Memory B cell (primary cell): ENCODE measurements at places on chromosomes 11 and 22.

DNA sequence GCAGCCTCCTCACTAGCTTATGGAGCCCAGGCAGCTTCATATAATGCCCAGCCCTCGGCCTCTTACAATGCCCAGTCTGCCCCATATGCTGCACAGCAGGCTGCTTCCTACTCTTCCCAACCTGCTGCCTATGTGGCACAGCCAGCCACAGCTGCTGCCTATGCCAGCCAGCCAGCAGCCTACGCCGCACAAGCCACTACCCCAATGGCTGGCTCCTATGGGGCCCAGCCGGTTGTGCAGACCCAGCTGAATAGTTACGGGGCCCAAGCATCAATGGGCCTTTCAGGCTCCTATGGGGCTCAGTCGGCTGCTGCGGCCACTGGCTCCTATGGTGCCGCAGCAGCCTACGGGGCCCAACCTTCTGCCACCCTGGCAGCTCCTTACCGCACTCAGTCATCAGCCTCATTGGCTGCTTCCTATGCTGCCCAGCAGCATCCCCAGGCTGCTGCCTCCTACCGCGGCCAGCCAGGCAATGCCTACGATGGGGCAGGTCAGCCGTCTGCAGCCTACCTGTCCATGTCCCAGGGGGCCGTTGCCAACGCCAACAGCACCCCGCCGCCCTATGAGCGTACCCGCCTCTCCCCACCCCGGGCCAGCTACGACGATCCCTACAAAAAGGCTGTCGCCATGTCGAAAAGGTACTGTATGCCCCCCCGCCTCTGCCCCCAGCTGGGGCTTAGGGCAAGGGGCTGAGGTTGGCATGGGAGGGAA is 8.8 kb downstream of the RBM14 start:
- DNase-seq = no peak

GRCh38 chr11:11152877-11153276 is 200.2 kb downstream of the CSNK2A3 start:
- DNase-seq = no peak

DNA sequence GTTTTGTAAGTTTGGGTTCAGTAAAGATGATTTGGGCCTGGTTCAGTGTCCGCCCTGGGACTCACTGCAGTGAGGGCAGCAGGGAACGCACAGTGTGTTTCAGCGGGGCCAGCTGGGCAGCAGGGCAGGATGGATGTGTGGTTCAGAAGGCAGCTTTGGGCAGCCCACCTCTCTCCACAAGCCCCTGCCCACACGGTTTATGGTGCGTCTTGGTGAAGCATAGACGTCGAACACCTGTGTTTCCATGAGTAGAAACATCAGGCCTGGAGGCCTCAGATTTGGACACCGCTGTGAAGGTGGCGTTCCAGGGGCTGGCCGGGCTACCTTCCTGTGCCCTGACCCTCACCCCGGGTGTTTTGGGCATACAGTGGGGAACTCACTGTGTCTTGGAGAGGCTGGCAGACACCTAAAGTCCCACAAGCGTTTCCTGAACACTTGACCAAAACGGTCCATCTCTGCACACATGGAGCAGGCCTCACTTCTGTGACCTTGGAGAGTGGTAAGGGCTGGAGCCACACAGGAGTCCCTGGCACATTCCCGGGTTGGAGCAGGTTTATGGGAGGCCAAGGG is 59.0 kb downstream of the ST14 start:
- no peak for DNase-seq

DNA sequence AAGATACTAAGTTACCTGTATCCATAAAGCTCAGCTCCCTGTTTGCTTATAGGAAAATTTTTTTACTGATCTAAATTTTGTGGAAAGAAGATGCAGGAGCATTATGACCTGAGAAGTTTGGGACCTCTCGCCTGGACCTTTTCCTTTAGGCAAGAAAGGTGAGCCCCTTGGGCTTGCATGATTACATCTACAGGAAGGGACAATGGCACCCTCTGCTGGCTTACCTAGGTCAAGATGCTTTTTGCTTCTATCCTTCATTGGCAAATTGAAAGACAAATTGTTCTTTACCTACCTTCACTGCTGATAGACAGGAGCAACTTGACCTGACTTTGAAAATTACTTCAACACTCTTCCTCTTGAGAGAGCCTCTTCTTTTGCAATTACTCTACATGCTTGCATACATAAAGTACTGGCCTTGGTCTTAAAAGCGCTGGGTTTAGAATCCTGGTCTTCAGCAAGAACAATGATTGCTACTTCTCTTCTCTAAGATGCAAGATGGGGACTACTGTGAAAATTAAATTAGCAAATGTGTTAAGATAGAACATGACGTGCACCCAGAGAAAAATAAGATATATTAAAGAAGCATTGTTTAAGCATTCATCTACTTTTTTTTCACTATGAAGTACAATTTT is 147.2 kb downstream of the TRPC6 start:
- DNase-seq = no peak

DNA sequence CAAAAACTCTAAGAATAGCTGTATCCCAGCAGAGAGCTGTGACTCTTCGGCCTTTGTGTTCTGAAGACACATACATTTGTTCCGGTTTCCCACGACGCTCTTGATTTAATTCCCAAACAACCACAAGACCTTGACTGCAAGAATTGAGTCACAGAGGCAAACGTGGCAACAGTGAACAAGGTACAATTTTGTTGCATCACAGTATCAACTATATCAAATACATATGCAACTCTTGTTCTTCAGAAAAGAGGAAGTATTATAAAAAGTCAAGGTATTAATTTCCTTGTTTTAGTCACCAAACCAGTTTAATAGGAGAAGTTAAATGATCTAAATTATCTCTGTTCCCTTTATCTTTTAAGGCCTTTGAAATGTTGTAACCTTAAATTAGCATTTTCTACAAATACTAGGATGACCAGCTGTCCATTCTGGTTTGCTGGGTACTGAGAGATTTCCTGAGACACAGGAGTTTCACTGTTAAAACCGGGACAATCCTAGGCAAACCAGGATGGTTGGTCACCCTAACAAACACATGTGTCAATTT is 11.1 kb downstream of the HPS5 start:
- DNase-seq = no peak

DNA sequence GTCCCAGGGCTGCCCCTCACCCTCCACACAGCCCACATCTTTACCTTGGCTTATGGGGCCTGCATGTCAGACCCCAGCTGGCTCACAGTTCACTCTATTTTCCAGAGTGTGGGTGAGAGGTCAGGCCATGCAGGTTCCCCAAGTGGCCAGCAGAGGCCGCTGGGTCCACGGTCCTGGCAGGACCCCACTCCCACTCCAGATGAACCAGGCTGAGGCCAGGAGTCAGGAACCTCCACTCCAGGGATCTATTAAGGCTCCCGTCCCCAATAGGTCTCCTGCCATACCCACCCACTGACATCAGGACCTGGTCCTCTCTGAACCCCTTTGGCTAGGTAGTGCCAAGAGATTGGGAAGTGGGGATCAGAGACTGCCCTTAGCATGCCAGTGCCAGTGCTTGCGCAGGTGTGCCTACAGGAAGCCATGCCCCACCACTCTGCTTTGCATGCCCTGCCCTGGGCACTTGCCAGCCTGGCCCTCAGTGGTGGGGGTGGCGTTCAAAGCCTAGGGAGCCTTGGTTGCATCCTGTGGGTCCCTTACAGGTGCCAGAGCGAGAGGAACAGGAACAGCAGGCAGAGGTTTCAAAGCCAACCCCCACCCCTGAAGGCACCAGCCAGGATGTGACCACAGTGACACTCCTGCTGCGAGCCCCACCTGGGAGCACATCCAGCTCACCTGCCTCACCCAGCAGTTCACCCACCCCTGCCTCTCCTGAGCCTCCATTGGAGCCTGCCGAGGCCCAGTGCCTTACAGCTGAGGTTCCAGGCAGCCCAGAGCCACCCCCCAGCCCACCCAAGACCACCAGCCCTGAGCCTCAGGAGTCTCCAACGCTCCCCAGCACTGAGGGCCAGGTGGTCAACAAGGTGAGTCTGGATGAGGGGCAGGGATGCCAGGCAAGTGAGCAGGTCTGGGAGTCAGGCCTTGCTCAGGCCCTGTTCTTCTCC is 8.3 kb downstream of the SMTN start:
- peak; percentile 57 for DNase-seq

DNA sequence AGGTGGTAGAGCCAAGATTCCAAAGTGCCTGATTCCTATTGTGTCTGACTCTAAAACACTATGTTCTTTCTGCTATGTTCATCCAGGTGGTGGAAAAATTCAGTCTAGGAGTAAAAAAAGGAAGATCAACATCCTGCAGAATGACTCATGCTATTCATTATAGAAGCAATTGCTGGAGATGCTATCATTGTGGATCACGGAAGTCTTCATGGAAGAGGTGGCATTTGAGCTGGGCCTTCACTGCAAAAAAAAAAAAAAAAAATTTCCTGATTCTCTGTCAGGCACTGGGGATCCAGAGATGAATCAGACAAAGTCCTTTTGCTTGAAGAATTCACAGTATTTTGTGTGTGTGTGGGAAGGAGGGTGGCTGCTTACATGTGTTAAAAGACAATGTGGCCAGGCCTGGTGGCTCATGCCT is 1.4 kb upstream of the UVRAG start:
- no peak for DNase-seq

DNA sequence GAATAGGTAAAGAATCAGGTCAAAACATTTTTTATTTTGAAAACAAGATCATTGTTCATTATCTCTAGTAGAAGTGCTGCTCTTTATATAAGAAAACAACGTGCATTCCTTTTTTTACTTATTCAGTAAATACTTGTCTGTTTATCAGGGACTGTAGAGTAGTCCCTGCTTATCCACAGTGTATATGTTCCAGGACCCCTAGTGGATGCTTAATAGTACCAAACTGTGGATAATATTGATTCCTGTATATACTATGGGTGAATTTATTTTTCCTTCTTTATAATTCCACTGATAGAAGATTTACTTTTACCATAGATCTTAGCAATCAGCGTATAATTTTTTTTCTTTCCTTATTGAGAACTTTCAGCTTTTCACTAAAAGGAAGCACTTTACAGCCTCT is 32.6 kb downstream of the CEP295 start:
- no peak for DNase-seq

- no peak for DNase-seq
These were observed 103.6 kb upstream of the OR9G4 start for GRCh38 chr11:56852131-56852530.

DNA sequence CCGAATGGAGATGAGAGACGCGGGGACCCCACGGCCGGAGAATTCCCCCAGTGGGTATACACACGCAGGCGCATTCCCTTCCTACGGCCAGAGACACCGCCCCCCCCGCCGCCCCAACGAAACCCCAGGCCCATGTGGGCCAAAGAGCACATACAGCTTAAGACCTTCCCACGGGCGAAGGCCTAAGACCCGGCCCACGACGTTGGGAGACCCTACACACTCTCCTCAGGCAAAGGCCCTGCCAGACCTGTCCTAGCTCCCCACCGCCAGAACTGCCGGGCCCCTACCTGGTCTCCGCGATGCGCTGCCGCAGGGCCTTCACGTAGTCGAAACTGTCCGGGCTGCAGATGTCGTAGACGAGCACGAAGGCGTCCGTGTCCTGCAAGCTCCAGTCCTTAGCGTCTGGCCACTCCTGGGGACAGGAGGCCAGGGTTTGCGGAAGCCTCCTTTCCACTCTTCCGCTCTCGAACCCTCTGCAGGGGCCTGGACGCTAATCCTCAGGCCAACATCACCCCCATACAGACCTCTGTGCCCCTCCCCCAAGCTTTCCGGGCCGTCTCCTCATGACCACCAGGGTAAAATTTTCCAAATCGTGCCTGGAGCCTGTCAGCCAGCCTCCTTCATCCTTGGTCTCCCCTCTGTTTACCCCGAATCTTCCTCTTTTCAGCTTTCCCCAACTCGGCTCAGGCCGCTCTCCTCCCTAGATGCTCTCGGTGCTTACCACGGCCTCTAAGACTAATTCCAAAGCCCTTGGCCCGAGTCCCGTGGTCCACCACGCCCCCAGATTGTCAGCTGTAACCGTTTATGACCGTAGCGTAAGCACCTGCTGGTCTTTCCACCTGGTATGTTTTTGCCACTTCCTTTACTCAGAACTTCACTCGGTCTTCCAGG is 1.7 kb downstream of the RASL10A start:
- no peak for DNase-seq

GRCh38 chr11:42047637-42048555 is 588.4 kb upstream of the LRRC4C start:
- DNase-seq = no peak

GRCh38 chr11:123166071-123166559 is 28.9 kb downstream of the CLMP start:
- no peak for DNase-seq

DNA sequence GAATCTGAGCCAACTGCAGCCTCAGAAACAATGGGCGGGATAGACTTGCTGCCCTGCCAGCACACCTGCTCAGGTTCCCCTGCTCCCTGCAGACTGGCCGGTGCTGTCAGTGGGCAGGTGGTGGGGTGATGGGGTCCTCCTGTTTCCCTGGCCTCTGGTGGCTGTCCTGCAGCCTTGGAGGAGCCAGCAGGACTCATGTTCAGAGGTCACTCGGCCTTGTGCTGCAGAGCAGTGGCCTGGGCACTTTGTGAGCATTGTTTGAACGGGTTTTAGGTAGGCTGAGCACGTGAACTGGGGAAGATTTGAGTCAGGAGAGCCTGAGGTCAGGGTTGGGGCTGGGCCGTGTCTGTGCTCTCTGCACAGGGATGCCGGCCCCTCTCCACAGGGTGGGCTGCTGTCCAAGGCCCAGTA is 17.6 kb downstream of the PPIL2 start:
- DNase-seq = no peak

- no peak for DNase-seq
These were observed 40.2 kb downstream of the UVRAG start for GRCh38 chr11:75855206-75855605.

DNA sequence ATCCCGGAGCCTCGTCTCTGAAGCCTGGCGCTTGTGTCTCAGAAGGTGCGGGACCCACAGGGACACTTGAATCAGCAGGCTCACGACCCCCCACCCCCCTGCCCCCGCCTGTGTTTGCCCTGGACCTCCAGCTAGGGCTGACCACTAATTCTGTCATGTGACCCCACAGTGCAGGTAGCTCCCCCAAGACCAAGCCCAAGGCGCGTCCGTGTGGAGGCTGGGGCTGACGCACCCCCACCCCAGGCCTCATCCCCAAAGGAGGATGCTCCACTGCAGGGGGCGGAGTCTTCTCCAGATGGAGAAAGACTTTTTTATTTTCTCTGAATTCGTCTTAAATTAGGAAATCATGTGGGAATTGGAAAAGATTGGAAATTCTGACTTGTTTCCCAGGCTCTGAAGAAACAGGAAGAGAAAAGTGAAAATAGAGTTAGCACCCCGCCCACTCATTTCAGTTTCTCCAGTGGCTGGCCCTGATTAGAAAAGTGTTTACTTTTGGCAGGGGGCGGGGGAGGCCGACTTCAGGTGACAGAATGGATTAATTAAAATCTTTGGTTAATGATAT is 1.0 kb upstream of the RELA start:
- DNase-seq = no peak
